D341Med (cell line): ENCODE measurements at places on chromosomes 12 and 14.
A peak's percentile ranks its signal among the peaks of the same experiment; 100 is the strongest.

DNA sequence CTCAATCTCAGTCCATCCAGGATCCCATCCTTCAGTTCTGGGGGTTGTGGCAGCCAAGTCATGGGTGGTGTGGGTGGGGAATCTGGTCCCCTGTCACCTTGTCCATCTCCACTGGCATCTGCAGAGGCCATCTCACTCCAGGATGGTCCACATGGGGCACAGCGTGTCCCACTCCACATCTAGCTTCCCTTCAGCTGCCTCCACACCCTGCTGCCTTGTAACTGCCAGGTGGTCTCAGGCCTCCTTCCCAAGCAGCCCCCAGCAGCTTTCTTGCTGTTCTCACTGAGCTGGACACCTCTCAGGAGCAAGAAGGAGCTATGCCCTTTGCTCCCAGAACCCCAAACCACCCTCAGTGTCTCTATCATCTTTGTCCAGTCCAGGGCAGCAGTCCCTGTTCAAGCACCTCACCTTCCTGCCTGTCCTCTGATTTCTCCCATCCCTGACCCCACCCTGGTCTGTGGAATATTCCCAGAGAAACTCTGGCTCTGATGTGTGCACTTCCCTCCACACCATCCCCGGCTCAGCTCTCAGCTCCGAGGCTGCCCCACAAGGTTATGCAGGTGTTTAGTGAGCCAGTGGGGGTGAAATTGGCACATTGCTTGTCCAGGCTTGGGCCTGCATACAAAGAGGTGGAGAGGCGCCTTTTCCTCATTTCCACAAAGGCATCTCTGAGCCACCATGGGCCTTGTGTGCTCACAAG lies 13.7 kb upstream of the DYNC1H1 start:
- DNase-seq = no peak

GRCh38 chr14:52286661-52287649 lies 19.5 kb downstream of the PTGDR start:
- DNase-seq = no peak

- DNase-seq = no peak
Measured at GRCh38 chr14:35353409-35354172, 51.0 kb downstream of the NFKBIA start.

DNA sequence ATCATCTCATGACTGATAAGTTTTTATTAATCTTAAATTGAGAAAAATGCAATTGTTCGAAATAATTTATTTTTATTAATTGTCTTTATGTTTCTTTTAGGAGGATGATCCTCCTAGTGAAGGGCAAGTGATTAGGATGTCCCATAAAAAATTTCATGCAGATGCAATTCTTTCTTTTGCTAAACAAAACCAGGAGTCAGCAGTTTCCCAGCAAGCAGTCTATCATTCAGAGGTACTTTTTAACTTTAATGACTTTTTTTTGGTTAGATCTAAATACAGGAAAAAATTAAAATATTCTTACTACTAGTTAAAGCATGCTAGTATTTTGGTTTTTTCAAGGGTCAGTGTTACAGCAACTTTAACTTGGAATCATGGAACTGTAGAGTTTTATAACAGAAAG lies 64.5 kb downstream of the KIAA0586 start:
- DNase-seq = no peak

- no peak for DNase-seq
Measured at GRCh38 chr14:60644666-60645065, 4.6 kb downstream of the SIX1 start.

DNA sequence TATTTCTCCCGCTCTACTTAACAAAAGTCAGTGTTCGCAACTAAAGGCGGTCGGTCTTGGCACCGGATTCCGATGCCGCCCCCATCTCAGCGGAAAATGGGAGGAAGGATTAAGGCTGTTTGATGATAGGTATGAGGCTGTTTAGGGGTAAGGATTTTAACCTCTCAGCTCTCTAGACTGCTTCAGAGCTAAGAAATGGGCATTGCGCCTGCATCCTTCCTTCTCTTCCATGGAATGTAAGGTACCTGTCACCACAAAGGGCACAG lies 1.4 kb downstream of the COCH start:
- DNase-seq = peak; percentile 35
